ENCODE measurements at places on chromosomes 1 and 21. TPM values are rescaled to one million over a fixed set of nuclear protein-coding genes. Genes with fewer than 3 reads are reported as not detected.

GRCh38 chr1:8473121-8473875 is 155.4 kb downstream of the SLC45A1 start:
- DNase-seq: no peak

Gene FCER1A
- 0.47 TPM for total RNA-seq

GRCh38 chr1:15799004-15799867 is 8.2 kb downstream of the UQCRHL start:
- DNase-seq: no peak

Gene STPG1
- 1.9 TPM for total RNA-seq

Gene AIM2
- total RNA-seq: 23.4 TPM

Gene RGS5
- total RNA-seq: 15.8 TPM

GRCh38 chr1:96927125-96927524 is 205.5 kb downstream of the PTBP2 start:
- no peak for DNase-seq

Gene ARHGEF10L
- total RNA-seq: 22.3 TPM

DNA sequence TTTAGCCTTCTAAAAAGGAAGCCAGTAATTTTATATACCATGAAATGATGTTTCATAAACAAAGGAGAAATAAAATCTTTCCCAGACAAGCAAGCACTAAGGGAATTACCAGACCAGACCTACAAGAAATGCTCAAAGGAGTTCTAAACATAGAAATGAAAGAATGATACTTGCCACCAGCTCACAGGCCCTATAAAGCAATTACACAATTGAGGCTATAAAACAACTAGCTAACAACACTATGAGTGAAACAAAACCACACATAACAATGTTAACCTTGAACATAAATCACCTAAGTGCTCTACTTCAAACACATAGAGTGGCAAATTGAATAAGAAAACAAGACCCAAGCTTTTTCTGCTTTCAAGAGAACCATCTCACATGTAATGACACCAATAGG is 123.8 kb downstream of the BARHL2 start:
- DNase-seq: no peak

- no peak for DNase-seq
These were observed 64.0 kb downstream of the SLC19A1 start for GRCh38 chr21:45478115-45478801.

Gene OR2T11
- total RNA-seq: not detected

Gene GNAT2
- not detected for total RNA-seq

DNA sequence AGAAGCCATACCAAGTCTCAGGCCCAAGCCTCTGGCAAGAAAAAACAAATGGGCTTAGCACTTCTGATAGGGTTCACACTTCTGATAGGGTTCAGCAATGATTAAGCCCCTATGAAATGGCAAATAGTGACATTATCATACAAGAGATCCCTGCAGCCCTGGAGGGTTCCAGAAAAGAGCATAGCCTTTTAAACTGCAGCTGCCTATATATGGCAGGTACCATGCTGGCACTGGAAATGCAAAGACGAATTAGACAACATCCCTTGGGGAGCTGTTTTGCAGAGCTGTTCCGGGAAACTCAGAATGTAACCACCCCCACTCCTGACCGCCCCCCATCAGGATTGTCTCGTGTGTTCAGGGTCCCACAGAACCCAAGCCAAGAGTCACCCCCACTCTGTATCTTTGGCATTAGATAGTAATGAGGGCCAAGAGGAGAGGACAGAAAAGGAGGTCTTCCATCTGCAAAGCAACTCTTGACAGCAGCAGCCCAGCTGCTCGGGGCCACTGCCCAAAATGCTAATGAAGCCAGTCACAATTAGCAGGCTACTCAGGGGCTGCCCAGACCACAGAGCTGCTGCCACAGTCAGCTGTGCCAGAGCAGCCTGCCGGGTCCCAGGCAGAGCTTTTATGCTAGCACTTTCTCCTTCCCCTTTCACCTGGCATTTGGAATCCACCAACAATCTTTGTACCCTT is 50.9 kb downstream of the ITPKB start:
- peak; percentile 56 for DNase-seq

- no peak for DNase-seq
These were observed 63.0 kb upstream of the ETS2 start for GRCh38 chr21:38742580-38743260.

DNA sequence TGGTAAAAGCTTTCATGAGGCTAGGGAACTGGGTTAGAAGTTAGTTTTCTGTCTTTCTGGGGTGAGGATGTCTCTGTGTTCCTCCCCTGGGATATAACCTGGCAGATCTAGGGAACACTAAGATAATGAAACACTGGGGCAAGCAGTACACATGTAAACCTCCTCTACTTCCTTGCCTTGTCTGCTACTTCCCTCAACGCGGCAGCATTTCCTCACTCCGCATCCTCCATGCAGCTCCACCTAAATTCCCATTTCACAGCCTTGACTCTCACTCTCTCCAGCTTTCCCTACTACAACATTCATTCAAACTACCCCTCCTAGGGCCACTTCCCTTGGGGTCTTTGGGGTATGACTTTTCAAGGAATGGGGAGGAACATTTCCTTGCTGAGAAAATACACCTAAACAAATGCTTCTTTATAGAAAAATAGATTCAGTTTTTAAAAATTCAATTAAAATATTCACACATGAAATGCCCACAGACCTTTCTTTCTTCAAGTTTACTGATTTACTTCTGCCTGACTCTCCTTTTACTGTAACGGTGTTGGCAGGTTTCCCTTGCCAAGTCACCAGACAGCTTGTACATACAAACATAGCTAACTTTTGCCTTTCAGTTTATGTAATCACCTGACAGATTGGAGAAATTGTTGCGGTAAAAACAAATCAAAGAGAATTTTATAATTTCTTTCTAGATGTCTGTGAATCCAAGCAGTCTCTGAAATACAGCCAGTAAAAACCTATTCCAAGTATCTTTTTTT is 90.1 kb downstream of the TNFSF18 start:
- no peak for DNase-seq

Gene ADGRL2
- total RNA-seq: 130 TPM

GRCh38 chr1:90557706-90558105 is 159.4 kb downstream of the BARHL2 start:
- no peak for DNase-seq

Gene VHLL
- 0.94 TPM for total RNA-seq
